Astrocyte of the cerebellum (primary cell): ENCODE measurements at places on chromosomes 3 and 15.

- DNase-seq = peak; percentile 28
Measured at GRCh38 chr3:178966299-178967176, 105.1 kb downstream of the ZMAT3 start.

GRCh38 chr15:31480356-31481025, 153.9 kb downstream of the KLF13 start:
- no peak for DNase-seq

- DNase-seq = no peak
Measured at GRCh38 chr3:130504701-130505100, 12.3 kb upstream of the COL6A6 start.

DNA sequence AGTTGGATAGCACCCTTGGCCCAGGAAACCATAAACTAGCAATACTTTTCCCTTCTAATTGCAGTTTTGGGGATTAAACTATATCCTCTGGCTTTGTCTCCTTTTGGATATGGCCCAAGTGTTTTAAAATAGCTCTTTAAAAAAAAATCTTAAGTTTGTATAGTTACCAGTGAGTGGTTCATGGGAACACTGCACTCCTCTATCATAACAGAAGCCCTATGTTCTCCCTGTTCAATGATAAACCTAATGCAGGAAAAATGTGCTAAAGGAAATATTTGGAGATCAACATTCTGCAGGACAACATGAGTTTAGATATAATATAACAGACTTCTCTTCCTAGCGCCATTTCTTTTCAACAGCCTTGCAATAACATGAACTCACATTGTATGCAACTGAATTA, 13.1 kb downstream of the MRPL47 start:
- DNase-seq = no peak

DNA sequence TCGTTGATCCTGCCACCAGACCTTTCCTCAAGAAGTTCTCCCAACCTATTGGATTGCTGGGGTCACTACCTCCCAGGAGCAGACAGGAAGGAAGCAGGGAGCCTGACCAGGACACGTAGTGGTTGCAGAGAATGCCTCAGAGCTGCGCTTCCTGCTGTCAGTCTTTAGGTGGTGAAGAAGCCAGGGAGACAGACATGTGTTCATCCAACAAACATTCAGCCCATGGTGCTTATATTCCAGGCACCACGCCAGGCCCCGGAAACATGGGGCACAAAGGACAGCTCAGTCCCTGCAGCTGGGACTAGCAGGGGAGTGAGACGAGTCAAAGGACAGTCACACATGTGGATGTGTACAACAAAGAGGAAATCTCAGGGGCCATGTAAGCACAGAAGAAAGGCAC, 26.0 kb upstream of the CORO2B start:
- DNase-seq = no peak

DNA sequence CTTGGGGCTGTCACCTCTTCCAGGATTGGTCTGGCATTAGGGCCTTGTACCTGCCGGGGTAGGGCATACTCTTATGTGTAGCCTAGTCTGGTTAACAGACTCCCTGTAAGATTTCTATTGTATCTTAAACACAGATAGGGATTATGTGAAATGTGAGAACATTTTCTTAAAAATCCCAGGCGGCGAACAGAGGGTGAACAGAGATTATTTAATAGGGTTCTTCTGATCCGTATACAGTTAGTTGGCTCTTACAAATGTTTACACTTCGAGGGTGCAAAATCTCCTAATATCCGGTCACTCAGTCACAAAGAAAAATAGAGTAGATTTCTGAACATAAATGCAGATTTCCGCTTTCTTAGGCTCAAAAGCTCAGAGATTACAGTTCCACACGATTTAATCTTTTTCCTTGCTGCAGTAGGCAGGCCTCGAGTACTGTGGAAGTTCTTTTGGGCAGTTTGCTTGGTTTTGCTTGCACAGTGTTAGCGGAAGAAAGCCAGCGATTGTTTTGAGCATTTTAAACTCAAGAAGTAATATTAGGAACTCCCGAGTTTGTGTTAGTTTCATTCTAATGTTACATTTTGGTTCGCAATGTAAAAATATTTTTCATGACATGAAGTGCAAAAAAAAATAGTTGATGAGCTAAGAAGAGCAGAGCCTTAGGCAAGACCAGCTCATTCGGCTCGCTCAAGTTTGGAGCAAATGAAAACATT, 993 bp downstream of the PLCL2 start:
- DNase-seq = no peak

- no peak for DNase-seq
Measured at GRCh38 chr15:54347082-54347827, 369.0 kb downstream of the UNC13C start.

DNA sequence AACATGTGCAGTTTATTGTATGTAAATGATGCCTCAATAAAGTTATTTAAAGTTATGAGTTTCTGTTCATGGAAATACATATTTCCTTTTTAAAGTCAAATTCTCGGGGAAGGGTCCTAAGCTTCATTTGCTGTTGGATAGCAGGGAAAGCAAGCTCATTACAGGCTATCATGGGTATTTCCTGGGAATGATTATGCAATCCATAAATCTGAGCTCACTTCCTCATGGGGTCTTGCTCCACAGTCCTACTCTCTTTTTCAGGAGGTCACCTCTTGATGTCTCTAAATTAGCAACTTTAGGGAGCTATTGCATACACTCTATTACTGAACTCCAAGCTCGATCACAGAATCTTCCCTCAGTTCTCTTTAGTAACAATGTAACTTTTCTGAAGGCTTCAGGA, 69.9 kb upstream of the TP63 start:
- no peak for DNase-seq

DNA sequence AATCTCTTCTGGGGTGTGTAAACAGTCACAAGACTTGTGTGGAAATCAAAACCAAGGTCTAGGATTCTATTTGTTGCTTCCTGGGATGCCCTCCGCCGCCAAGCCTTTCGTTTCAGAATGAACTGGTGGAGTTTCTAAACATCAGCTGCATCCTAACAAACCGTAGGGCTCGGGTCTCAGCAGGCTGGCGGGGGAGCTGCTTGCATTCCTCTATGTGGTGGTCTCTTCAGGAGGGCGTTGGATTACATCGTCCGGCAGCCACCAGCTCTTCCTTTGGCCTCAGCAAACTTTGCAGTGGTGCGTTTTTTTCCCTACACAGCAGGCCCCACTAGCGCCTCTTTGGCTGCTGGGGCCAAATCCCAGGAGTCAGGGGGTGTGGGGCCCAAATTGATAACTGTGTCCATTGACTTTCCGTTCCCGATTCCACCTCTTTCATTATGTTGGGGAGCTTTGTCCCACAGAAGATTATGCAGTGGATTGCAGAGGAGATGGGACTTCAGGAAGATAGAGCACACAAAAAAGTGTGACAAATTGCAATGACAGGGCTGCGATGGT, 390.0 kb upstream of the NR2F2 start:
- no peak for DNase-seq

GRCh38 chr15:24394303-24394702, 281.3 kb upstream of the NPAP1 start:
- DNase-seq = no peak

DNA sequence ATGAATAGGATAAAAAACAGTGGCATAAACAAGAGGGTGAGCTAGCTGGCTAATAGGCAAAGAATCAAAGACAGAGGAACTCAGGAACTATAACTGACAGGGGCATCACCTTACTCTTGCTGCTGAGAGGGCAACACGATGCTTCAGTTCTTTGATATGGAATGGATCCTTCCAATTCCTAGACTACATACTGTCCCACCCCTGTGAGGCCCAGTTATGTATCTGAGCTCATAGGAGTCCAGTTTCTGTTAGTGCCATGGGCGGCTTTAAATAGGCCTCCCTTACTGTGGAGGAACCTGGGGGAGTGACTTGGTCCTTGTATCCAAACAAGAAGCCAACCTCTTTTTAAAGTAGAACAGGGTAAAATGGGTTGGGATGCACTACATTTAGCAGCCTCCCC, 37.3 kb downstream of the CD47 start:
- no peak for DNase-seq

DNA sequence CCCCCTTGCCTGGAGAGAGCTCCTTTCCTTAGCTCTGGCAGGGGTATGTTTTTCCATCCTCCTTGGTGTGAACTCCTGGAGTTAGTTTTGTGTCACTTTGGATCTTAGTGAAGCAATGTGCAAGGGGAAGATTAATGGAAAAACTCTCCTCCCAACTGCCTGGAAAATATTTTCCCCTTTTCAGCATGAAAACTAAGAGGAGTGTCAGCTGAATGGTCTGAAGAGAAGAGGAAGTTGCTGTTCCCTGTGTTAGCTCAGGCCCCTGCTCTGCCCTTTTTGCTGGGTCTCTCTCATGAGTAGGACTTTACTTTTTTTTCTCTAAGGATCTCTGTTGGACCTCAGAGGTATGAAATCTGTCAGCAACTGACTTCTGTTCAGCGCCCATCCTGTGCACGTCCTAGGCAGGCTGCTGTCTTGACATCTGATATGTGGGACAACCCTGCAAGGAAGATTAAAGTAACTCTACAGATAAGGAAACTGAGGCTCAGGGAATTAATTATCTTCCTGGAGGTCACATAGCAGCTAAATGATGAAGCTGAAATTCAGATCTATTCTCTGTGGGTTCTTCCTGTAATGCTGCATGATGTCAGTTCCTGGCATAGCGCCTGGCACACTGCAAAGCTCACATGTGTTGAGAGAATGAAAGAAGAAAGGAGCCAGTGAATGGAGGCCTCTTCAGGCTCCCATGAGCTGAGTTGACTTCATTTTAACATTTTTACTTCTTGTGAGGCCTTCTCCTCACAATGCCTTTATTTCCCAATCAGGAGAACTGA, 109.7 kb upstream of the GALNT15 start:
- peak; percentile 91 for DNase-seq

- DNase-seq = no peak
Measured at GRCh38 chr15:68192117-68192516, 13.0 kb downstream of the CALML4 start.

DNA sequence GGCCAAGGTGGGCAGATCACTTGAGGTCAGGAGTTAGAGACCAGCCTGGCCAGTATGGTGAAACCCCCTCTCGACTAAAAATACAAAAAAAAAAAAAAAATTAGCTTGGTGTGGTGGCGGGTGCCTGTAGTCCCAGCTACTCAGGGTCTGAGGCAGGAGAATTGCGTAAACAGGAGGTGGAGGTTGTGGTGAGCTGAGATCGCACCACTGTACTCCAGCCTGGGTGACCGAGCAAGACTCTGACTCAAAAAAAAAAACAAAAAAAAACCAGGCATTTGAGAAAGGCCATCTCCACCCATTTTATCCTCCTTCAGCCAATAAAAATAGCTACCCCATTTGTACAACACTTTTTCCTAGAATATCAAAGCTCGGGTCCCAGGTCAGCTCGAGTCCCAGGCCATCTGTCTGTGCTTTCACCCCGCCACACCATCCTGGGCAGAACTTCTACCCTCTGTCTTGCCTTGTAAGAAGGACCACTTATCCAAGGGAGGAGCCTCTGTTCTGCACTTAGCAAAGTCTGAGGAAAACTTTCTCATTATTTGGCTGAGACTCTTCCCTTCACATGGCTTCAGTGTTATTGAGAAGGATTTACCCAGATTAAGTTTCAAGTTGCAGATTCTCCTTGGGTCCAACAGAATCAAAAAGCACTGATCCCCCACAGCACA, 99.1 kb downstream of the MESD start:
- no peak for DNase-seq

GRCh38 chr15:89680282-89680873, 1.2 kb upstream of the PLIN1 start:
- peak; percentile 63 for DNase-seq

GRCh38 chr3:50250514-50250913, 14.5 kb downstream of the GNAI2 start:
- no peak for DNase-seq

DNA sequence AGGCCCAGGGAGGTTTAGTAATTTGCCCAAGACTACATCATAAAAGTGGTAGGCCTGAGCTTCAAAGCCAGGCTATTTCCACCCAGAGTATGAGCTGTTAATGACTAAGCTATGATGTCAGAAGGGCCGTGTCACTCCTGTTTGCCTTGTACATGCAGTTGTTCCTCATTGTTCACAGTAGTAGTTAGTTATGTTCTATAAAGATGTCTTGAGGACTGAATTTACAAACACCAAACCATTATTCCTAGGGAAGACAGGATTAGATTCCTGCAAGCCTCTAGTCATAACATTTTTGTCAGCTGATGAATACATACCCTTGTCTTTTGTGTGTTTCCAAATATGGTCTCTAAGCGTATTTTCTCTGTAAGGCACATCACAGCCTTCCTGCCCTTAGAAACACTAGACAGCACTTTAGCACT, 20.9 kb upstream of the LARS2 start:
- DNase-seq = no peak

DNA sequence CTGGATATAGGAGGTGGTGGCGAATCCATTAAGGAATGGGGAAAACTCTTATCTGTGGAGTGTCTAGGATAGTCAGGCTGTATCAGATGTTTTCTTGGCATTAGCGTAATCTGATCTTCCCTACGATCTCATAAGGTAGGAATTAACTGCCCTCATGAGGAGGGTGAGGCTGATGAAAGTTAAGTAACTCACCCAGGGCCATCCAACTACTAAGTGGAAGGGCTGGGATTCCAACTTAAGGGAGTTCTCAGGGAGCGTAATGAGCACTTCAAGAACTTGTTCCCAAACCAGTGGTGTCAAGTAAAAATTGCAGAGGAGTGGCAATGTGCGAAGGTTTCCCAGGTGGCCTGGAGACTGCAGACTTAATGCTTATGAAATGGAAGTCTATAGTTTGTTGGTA, 55.9 kb upstream of the OSBPL11 start:
- DNase-seq = no peak

DNA sequence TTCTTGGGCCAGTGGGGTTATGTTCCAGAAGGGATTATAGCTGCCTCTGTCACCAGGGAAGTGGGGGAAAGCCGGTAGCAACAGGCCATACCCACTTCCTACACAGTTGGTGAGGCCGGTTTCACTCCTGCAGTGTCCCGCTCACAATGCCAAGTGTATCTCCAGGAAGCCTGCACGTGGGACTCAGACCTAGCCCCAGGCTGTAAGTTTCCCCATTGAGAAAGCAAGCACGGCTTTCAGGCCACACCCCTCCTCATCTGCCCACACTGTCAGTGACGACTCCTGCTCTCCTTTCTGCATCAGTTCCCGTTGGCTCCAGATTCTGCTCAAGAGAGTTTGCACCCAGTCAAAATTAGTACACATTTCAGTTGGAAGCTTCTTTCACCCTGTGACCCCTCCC, 51.6 kb upstream of the CPOX start:
- DNase-seq = no peak

DNA sequence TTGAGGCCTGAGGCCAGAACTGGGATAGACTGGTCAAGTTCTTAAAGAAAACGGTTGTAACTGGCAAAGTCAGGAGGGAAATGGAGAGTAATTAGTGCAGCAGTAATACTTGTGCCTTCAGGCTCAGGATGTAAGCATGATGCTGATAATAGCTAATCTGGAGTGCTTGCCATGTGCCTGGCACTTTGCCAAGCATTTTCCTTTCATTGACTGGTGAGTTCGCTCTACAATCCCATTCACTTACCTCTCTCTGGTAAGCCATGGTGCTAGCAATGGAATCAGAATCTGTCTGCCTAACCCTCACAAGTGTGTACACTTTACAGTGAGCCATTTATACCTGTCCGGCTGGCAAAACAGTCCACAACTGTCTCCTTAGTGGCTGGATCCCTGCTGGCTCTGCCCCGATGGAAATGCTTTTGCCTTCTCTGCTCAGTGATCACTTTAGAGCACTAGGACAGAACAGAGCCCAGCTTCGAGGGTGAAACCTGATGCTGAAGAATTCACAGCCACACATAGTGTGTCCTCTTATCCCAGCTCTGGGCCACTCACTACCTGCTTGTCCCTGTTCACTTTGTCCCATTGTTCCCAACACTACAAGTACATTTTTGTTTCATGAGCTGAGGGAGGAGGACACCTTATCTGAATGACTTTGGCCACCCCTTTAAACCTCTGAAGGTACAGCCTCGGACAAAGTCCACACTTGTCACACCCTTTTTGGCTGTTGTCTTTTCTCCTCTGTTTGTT, 10.3 kb downstream of the CHP1 start:
- DNase-seq = no peak
